Choroid plexus epithelial cell (primary cell): ENCODE measurements at places on chromosomes 2 and 18.

DNA sequence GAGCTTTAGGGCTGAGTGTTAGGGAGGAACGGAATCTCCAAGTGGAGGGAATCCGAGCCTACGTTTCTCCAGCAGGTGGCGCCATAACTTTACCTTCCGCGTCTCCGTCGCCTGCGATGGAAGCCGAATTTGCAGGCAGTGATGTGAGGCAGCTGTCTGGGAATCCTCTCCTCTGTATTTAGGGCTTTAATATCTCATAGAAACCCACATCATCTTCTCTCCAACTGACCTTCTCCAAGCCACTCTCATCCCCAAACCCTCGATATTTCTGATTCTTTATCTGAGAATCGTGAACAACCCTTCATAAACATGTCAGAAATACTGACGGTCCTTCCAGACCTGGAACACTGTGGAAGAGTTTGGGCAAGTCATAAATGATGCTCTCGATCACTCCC lies 27.5 kb downstream of the SIX2 start:
- peak; percentile 87 for DNase-seq

- no peak for DNase-seq
Observed at GRCh38 chr2:171432206-171432968, 1.4 kb downstream of the METTL8 start.

DNA sequence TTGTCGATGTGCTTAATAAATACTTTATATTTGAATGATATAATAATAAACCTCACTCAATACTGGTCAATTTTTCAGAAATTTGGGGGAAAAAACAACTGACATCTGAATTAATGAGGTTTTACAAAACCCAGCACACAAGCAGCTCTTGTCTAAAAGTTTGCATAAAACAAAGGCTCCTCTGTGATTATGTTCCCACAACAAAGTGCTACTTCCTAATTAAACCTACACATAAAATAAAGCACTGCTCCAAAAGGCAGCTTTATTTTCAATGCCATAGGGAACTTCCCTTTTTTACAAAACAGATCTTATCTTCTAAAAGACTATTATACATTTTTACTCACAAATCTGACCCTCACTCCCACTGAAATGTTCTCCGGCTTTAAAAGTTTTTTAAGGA lies 47.1 kb downstream of the LAMA1 start:
- no peak for DNase-seq

DNA sequence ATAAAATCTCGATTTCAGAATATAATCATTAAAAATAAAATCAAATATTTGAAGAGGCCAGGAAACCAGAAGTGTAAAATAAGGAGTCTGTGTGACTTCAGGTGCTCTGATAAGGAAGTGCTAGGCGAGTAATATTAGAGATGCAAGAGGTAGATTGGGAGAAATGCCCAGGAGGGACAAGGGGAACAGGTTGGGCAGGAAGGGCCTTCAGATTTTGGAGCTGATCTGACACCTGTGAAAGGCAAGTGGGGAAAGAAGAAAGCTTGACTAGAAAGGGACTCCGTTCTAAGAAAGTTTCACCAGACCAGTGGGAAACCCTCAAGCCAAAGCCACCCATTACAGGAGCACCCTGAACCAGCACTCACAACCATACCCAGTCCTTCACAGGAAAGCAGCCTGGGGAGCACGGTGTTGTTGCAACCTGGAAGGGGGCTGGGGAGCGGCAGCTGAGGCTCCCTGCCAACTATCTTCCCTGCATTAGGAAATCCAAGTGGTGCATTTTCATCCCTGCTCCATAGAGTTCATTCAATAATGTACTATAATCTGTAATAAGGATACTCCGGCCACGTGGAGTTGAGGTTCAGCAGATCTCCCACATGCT lies 57.5 kb upstream of the GREB1L start:
- DNase-seq = no peak

- DNase-seq = no peak
Observed at GRCh38 chr2:105813045-105813315, 68.3 kb downstream of the NCK2 start.

GRCh38 chr2:108575132-108575966 lies 41.1 kb downstream of the LIMS1 start:
- peak; percentile 83 for DNase-seq

- peak; percentile 41 for DNase-seq
Observed at GRCh38 chr2:219983836-219984235, 356.4 kb downstream of the SLC4A3 start.

DNA sequence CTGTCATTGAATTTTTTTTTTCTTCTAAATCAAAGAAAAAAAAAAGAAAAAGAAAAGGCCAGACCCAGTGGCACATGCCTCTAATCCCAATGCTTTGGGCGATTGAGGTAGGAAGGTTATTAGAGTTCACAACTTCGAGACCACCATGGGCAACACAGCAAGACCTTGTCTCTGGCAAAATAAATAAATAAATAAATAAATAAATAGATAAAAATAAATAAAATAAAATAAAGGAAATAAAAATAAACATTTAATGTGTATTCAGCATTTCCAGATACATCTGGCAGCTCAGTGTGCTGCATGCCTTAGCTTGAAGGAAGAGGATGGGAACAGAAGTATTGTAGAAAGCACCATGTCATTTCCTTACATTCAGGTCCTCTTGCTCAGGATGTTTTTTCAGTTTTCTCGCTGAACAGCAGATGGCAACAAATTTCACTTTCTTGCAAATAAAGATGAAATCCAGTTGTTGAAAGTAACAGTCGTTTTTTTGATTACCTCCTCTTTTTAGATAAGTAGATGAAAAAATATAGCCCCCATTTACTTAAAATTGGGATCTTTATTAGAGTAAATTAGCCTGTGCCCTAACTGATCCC lies 25.7 kb upstream of the FAM178B start:
- DNase-seq = peak; percentile 86

- DNase-seq = peak; percentile 84
Observed at GRCh38 chr2:223668302-223668998, 66.3 kb upstream of the SCG2 start.

GRCh38 chr2:172350839-172351479 lies 76.4 kb upstream of the ITGA6 start:
- no peak for DNase-seq

DNA sequence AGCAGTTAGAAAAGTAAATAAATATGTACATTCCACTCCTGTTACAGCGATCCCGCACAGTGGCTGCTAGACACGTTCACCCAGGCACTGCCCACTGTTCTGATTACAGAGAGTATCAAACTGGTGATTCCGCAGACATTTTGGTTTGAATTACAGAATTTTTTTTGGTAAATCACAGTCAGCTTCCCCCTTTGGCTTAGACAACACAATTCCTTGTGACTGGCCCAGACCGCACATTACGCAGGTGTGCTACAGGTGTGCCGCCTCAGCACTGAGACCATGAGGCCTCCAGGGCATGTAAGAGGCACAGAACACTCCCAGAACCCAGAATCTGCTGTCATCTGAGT lies 112.3 kb downstream of the PXDN start:
- DNase-seq = peak; percentile 70

DNA sequence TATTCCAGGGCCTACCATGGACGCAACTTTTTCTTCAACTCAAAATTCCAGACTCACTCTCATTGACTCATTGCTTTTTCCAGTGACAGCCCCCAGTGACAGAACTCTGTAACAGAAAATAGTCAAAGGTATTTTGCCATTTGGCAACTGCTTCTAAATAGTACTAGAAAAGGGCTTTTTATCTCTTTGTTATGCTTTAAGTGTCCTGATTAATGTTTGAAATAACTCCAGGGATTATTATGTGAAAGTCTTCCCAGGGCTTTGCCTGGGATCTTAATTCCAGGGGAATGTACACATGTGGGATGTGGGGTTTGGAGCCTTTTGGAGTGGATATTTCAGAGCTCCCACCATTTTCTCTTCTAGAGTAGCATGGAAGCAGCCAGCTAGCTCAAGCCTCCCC lies 198.8 kb downstream of the KCNS3 start:
- no peak for DNase-seq

DNA sequence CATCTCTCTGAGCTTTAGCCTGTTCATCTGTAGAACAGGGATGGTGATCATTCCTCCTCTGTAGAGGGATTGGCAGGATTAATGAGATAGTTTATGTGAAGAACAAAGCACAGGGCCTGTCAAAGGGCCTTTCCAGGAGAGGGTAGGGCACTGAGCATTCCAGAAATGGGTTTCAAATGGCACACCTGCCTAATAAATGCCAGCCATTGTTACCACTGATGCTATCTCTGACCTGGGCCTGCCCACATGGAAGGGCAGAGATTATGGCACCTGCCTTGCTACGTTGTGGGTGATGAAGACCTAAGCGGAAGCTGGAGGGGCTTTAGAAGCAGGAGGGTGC lies 31.0 kb upstream of the GMPPA start:
- no peak for DNase-seq

DNA sequence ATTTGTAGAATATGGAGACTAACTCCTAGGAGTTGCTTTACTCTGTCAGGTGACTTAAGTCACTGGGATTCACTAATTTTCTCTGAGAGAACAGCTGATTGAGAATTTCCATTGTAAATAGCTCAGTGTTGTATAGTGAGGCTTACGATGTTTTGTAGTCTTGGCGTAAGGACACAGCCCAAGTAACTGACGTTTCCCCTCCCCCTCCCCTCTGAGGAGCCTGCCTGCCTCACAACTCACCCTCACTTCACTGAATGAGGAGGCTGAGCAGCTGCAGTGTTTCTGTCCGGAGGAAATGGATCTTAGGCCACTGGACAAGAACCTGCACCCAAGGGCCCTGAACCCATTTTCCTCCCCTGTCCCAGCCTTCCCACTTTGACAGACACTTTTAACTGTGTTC lies 264.6 kb downstream of the PHLPP1 start:
- no peak for DNase-seq

GRCh38 chr2:124810132-124810531 lies 785.0 kb downstream of the CNTNAP5 start:
- DNase-seq = no peak

DNA sequence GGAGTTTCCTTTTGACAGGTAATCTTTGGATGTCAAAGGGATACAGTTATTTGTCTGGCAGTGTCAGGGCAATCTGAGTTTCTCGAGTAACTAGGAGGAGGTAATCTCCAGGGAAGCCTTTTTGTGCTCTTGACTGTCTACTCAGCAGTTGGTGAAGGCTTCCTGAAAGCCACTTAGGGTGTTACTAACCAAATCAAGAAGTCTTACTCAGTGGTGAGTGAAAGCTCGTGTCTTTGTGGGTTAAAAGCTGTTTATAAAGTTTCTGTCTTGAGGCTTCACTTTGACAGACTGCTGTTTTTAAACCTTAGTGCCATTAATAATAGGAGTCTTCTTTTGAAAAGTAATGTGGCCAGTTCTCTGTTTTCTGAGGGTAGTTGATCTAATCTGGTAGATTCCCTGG lies 1.7 kb downstream of the THSD7B start:
- no peak for DNase-seq

GRCh38 chr18:51655327-51655698 lies 457.8 kb upstream of the MEX3C start:
- DNase-seq = no peak
